ENCODE measurements at places on chromosomes 6 and 20.
A peak's percentile ranks its signal among the peaks of the same experiment; 100 is the strongest.

GRCh38 chr20:8221887-8222419, 89.9 kb downstream of the PLCB1 start:
- no peak for DNase-seq

DNA sequence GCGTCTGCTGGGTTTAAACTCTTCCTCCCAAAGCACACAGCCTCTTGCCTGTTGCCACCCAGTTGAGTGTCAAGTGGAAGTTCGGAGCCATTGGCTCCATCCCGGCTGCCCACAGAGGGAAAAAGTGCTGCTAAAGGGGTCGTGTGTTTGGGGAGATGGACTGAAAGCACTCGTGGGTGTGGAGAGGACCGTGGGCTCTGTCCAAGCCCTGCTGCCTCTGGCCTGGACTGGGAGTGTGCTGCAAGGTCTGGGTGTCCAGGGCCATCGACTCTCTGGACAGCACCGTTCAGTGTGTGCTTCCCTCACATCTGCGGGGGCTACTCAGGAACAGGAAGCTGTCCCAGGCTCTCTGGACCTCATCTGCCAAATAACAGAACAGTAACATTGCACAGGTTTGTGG, 269.3 kb downstream of the DLL1 start:
- no peak for DNase-seq

GRCh38 chr6:135085700-135086413, 31.2 kb upstream of the HBS1L start:
- DNase-seq: no peak

- DNase-seq: no peak
Measured at GRCh38 chr6:127053032-127053874, 65.2 kb upstream of the RSPO3 start.

GRCh38 chr6:5208471-5208971, 52.2 kb downstream of the LYRM4 start:
- DNase-seq: no peak

GRCh38 chr6:100126790-100127484, 132.9 kb upstream of the MCHR2 start:
- DNase-seq: no peak

GRCh38 chr20:33272155-33272873, 10.7 kb upstream of the BPIFB1 start:
- no peak for DNase-seq

- no peak for DNase-seq
Measured at GRCh38 chr20:34163307-34163706, 51.3 kb upstream of the EIF2S2 start.

DNA sequence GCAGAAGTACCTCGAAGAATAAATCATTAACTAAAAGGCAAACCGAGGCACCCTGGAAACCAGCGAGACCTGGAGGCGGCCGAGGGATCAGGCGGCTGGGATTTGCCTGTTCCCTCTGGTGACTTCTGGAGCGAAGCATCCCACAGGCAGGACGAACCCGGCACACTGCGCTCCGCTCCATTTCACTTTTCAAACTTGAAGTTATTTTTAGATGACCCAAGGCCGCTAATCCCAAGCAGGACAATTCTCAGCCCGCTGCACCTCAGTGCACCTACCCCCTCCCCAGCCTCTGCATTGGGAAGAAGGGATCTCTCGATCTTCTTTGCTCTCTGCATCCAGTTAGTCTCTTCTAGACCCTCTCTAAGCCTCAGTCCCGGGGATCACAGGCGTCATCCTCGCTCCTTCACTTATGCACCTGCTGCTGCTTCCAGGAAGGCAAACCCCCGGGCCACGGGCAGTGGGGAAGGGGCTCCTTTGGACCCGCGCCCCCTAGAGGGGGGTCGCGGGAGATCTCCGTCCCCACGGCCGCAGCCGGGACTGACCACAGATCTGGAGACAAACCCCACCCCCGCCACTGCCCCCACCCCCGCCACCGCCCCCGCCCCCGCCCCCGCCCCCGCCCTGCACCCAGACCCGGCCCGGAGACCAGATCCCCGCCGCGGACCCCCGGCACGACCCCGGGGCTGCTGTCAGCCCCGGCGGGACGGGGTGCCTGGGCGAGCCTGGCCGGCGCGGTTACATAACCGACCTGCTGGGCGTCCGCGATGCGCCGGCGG, 636 bp downstream of the RCAN2 start:
- no peak for DNase-seq

DNA sequence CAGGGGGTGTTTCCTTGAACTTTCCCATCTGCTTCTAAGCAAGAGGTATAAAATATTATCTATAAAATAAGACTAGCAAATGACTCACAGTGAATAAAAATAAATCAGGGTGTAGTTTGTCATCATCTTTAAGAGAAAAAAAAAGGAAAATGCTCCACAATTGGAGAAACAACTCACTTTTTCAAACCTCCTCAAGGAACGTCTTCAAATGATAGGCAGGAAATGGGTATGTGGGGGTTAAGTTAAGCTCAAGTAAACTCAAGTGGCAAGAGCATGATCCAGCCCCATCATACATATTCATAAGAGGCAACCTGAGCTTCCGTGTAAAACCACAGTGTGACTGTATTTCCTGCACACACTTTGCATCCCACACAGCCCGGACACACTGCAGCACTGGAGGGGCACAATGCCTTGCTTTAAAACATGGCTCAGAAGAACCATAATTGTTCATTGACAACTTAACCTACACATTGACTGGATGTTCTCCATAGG, 58.5 kb upstream of the CEP85L start:
- peak; percentile 50 for DNase-seq

DNA sequence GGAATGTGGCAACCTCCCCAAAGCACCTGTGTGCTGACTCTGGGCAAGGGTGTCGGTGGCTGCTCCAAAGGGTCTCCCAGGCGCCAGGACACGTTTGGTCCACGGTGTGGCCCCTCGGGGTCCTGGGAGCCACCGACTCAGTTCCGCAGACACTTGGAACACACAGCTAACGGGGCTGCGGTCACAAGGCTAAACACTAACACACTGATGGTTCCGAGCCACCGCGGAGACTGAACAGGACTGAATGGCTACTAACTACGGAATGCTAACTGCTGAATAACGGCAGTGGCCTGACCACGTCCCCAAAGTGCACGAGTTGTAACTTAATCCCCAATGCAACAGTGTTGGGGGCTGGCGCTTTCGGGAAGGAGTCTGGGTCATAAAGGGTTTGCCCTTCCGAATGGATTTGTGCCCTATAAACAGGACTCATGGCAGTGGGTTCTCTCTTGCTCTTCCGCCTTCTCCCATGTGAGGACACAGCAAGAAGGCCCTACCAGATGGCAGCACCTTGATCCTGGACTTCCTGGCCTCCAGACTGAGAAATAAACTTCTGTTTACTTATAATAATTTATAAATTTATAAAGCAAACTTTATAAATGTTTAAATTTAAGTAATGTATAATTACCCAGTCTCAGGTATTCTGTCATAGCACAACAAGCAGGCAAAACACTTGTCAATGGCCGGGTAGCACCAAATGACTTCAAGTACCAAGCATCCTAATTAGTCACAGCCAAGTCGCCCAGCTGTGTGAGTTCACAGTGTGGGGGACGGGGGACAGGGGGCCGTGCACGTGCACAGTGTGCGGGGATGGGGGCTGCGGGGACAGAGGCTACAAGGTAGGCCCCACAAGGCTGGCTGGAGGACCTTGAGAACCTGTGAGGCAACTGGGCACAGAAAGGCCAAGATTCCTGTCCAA, 2.3 kb upstream of the EEF1A2 start:
- DNase-seq: no peak

DNA sequence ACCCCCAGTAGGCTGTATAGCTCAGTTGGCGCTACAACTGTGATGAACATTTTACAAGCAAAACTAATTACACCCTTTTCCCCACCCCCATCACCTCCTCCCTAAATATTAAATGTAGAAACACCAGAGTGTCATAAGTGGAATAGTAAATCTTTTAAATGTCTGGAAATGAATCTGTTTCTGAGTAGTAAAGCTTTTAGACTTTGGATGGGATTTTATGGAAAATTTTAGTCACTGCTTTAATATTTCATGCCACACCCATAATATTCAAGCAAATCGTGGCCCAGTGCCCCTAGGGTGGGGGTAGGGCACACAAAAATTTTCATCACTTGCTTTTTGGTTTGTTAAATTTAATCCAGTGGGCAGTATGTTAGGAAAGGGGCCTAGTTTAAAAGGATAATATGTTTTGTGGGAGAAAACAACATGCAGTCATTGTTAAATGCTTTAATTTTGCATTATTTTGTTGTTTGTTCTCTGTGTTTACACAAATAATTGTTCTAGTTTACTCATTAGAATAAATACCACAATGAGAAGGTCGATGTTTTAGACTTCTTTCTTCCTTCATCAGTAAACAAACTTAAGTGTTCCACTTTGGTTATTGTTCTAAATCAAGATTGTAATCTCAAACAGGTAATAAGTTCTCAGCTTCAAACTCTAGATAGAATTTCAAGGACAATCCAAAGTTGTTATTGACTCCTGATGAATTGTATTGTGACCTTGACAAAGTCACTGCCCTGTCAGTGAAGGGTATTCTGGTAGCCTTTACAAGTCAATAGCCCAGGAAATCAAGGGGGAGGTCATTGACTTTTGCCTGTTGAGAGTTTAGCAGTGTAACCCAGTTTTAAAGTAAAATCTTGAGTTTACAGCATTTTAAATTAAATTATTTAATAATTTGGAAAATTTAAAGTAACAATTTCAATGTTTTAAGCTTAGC, 79.2 kb downstream of the CBFA2T2 start:
- no peak for DNase-seq

DNA sequence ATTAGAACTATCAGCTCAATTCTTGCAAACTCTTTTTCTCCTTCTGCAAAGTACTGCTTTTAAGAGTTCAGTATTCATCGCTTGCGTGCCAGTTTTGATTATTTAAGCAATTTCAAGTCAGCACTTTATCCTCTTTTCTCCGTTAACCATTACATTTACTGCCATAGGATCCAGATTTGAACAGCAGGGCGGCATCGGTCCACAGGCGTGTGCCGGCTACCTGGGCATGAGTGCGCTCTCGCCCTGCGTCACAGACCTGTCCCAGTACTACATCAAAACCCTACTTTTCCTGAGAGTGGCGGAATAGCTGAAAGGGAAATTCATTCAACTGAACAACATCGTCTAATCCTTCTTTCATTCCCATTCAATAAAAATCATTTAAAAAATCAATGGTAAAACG, 53.4 kb downstream of the MYLK4 start:
- no peak for DNase-seq

DNA sequence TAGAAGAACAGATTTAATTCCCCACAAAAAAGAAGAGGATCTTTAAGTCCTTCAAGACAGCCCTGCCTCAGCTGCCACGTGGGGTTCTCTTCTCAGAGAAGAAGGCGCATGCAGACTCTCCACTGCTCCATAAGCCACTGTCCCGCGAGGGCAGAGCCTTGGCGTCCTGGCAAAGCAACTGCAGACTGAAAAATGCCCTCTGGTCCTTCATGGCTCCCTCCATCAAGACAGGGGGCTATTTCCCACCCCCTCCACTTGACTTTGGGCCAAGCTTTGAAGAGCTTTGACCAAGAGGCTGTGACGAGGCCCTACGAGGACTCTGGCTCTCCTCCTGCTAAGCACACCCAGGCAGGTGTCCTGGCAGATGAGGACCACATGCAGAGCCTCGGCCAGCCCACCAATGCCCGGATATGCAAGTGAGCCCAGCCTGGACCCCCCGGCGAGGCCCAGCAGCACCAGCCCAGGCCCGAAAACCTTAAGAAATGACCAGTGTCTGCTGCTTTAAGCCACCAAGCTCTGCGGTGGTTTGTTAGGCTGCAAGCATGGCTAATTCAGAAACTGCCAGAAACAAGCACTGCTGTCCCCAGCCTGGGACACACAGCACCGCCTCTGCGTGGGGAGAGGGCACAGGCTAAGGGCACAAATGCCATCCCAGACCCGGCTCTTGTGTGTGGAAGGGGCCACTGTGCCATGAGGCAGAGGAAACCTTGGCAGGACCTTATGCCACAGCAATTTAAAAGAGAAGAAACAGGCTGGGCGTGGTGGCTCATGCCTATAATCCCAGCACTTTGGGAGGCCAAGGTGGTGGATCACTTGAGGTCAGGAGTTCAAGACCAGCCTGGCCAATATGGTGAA, 16.1 kb downstream of the GMEB2 start:
- no peak for DNase-seq

DNA sequence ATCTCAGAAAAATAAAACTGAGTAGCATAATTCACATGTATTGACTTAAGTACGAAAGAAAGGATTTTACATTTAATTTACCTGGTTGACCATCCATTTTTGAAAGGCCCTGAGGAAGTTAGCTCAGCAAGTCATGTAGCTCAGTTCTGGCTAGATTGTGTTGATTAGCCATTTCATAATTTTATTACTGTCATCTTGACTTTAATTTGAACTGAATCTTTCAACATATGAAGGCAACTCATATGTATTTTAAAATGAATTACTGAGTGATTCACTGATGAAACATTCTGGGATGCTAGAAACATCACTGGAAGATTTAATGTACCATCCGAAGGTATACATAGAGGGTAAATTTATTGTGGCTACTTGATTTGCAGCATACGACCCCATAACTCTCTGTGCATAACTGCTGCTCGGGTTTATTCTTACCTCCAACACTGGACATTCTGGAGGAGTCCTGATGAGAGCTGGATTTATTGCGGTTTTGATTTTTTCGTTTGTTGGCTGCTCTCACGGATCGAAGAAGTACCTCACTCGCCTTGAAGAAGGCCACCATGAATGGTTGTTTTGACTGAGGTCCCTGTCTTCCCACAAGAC, 101.7 kb downstream of the BMP5 start:
- DNase-seq: no peak

- DNase-seq: no peak
Measured at GRCh38 chr6:43934803-43935602, 165.0 kb downstream of the VEGFA start.

- no peak for DNase-seq
Measured at GRCh38 chr6:83767033-83767432, 58.1 kb upstream of the SNAP91 start.

DNA sequence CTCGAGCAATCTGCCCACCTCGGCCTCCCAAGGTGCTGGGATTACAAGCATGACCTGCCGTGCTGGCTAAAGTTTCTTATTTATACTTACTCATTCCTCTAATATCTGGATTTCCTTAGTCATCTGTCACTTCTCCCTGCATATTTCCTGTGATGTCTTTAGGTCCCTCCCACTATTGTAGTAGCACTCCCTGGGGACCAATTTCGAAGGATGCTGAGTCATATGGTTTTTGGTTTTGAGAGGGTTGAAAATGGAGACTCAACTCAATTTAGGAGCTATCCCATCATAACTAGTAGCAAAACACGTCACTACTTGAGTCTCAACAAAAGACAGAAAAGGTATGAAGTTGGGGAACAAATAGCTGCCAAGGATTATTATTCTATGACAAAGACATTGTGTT, 20.2 kb downstream of the MCUR1 start:
- DNase-seq: no peak

- DNase-seq: no peak
Measured at GRCh38 chr6:128483472-128484135, 36.8 kb downstream of the PTPRK start.

DNA sequence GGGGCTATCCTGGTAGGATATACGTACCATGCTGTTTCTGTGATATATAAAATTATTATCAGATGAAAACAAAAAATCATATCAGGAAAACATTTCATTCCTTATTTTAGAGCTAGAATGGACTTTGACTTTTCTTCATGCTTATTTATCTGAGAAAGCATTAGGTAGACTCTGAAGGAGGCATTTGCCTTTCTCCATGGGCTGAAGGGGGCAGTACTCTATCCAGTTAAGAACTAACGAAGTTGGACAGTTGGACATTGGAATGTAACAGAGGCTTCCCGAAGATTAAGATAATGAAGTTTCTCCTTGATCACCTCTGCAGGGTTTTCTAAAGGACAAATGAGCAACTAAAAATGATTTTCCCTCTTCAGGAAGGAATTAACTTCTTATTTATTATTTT, 233.9 kb downstream of the SAMD5 start:
- DNase-seq: no peak

Data from activated CD4-positive, alpha-beta T cell treated with anti-CD3 and anti-CD28 coated beads for 1 hour (primary cell).